HFF-Myc (cell line): ENCODE measurements at places on chromosomes 2 and 18.

DNA sequence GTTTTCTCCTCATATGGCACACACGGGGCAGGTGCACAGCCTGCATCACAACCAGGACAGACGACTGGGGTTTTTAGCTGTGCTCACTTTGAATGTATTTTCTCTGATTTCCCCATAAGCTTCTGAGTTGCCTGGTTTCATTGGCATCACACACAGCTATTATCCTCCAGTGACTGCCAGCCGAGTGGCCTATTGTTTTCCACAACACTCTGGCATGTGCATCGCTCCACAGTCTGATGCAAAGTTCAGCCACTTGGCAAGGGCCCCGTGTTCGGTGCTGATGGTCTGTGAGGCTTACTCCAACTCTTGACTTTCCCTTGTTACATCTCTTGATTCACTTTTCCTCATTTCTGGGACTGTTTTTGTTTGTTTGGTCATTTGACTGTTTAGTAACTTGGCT is 593.1 kb downstream of the CBLN2 start:
- no peak for DNase-seq

DNA sequence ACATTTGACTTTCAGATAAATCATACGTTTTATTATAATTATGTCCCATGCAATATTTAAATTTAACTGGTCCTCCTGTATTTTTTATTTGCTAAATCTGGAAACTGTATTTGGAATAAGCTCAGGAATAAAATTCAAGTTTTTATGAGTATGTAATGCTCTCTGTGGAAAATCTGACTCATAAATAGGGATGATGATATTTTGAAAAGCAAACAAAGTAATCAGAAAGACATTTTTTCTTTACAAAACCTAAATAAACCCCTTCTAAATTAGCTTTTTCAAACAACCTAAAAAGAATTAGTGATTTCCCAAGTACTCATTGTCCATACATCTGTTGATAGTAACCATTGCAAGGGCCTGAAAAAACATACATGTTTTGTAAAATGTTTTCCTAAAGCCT is 41.1 kb downstream of the ASB1 start:
- DNase-seq: no peak

DNA sequence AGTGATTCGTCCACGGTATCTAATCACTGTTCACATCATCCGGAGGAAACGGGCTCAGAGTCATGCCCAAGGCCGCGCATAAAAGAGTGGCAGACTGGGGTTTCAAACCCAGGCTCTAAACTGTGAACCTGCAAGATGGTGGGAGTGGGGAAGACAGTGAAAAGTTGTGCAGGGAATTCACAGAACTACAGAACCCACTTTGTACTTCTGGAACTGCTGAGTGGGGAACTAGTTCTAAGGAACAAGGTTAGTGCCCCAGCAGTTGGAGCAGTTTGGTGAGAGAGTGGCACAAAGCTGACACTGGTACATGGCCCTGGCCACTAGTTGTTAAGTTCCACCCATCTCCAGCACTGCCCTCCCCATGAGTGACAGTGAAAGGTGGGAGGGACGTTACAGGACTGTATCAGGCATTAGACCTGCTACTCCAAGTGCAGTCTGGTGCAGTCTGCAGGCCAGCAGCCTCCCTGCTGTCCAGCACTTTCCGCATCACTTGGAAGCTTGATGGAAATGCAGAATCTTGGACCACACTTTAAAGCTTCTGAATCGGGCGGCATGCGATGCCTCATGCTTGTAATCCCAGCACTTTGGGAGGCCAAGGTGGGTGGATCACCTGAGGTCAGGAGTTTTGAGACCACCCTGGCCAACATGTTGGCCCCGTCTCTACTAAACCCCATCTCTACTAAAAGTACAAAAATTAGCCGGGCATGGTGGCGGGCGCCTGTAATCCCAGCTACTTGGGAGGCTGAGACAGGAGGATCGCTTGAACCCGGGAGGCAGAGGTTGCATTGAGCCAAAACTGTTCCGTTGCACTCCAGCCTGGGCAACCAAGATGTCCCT is 47.3 kb downstream of the C2orf42 start:
- no peak for DNase-seq

- DNase-seq: no peak
Observed at GRCh38 chr2:15667809-15668556, 76.3 kb downstream of the DDX1 start.

GRCh38 chr18:53862921-53863320 is 361.5 kb downstream of the MBD2 start:
- no peak for DNase-seq

- no peak for DNase-seq
Observed at GRCh38 chr18:9746958-9747357, 38.9 kb downstream of the RAB31 start.

GRCh38 chr2:40955042-40955441 is 503.2 kb upstream of the SLC8A1 start:
- DNase-seq: no peak

GRCh38 chr2:235445116-235445515 is 48.7 kb upstream of the AGAP1 start:
- no peak for DNase-seq

GRCh38 chr2:162821176-162821575 is 17.4 kb downstream of the KCNH7 start:
- no peak for DNase-seq

GRCh38 chr2:9003616-9004337 is at the start of gene MBOAT2:
TSS of gene MBOAT2 (minus strand) at chr2:9003684. CDS start at chr2:9003614, 70 bp downstream.
- DNase-seq: no peak

DNA sequence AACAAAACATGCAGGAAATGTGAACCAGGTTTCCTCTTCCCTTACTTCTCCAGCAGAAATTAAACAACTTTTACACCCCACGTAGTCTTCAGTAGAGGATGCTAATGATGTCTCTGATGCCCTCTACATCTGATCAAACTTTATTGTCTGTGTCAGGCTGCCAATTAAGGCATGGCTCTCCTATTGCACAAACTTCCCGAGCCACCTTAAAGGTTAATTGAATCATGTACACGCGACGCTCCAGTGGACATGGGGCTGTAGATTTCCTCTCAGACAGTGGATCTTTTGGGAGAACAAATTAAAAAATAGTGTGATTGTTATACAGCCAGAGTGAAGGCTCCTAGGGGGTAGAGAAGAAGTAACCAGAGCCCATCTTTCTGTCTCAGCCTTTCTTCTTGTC is 301.6 kb downstream of the SMAD2 start:
- no peak for DNase-seq

GRCh38 chr18:22547807-22548561 is 130.3 kb upstream of the CTAGE1 start:
- peak; percentile 89 for DNase-seq

- no peak for DNase-seq
Observed at GRCh38 chr2:100073110-100073509, 69.3 kb downstream of the AFF3 start.

- no peak for DNase-seq
Observed at GRCh38 chr2:202510911-202511310, 123.9 kb upstream of the FAM117B start.

GRCh38 chr2:118089139-118089800 is 999 bp downstream of the INSIG2 start:
- DNase-seq: no peak

DNA sequence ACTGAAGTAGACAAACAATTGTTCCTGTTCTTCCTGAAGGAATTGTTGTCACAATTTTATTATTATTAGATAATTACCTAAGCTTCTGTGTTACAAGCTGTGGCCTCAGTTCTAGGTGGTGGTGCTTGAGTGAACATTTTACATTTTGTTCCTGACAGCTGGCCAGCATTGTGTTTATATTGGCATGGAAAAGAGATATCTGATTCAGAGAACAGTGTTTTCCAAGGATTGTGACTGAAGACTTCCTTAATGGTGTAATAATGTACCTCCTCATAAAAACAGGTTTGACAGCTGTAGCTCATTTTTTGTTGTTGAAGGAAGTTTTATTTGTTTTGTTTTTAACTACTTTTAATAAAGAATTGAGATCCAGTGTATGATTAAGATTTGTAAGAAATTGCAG is 95.2 kb downstream of the EPB41L5 start:
- no peak for DNase-seq

GRCh38 chr2:188146888-188147287 is 144.8 kb upstream of the GULP1 start:
- no peak for DNase-seq

- DNase-seq: no peak
Observed at GRCh38 chr2:57943315-57943714, 103.3 kb upstream of the VRK2 start.

DNA sequence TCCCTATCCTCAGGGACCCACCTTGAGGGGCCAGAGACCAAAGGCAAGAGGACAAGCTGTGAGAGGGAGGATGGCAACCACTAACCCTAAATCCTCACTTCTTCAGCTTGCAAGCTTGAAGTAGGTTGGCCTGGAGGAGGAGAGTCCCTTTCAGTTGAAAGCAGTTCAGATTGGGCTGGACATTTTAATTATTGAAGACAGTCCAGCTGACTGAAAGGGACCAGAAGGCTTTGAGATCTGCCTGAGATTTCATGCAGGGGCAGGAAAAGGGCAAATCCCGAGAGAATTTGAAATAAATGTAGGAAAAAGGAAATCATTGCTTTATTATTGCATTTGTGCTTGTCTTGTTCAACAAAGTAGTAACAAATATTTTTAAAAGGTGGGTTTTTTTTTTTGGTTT is 118.9 kb upstream of the STON1 start:
- no peak for DNase-seq

DNA sequence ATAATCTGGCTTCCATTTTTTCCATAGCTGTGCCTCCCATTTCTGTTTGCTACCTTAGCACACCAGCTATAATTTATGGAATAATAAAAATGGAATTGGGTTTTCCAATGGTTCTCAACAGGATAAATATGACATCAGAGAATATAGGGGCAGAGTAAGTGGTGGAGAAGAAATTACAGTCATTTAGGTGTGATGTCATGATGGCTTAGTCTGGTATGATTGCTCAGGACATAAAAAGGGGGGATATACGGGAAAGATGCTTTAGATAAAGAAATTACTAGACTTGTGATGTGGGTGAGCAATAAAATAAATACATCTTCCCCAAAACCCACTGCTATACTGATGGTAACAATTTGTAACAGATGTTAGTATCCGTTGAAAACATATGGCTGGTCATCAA is 21.6 kb upstream of the KIF5C start:
- peak; percentile 3 for DNase-seq

DNA sequence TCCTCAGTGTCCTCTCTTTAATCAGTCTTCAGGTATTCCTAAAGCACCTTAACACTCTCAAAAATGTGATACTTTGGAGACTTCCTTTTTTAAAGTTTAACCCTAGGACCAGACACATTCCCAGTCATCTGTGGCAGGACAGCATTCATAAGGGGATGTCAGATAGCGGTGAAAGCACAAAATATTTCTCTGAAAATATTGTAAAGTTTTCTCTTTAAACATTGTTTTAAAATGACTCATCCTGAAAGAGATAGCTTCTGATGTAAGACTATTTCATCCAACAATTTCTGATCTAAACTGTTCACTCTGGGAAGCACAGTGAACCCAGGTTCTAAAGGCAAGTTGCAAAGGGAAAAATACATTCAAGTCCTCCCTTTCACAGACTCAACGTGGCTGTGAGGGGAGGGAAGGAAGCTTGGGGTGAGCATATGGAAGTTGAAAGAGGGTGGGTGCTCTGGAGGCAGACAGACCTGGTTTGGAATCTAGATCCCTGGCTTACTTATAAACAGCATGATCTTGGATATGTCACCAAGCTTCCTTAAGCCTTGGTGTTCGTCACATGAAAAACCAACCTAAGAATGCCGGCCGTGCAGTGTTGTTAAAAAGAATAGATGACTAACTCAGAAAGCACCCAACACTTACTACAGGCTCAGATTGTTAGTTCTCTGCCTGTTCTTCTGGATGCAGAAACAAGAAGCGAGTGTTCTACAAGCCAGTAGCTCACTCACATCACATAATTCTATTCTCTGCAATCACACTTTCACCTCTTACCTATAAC is 12.1 kb downstream of the GALNT14 start:
- no peak for DNase-seq

- no peak for DNase-seq
Observed at GRCh38 chr2:195632856-195633572, 24.0 kb upstream of the SLC39A10 start.

- no peak for DNase-seq
Observed at GRCh38 chr2:185417111-185417510, 321.5 kb upstream of the FSIP2 start.

- DNase-seq: no peak
Observed at GRCh38 chr2:182586426-182586825, 129.6 kb upstream of the DNAJC10 start.

GRCh38 chr2:48471048-48471474 is 58.9 kb upstream of the STON1 start:
- DNase-seq: peak; percentile 57

DNA sequence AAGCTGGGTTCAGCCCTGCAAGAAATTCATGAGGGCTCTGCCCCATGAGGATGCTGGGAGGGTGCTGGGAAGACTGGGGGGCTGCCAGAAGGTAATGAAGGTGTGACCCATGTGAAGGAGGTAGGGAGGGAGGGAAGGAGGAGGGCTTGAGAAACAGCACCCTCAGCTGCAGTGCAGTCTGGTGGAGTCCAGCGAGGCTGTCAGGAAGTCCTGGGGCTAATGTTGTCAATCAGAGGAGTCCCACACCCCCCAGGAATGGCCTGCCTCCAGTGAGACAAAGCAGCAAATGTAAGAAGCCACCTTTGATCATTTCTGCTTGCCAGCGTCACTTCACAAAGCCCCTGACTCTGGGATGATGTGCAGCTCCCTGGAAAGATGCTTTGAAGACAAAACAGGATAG is 248.4 kb downstream of the SH3BP4 start:
- no peak for DNase-seq

- DNase-seq: no peak
Observed at GRCh38 chr2:120984046-120984445, 248.4 kb downstream of the GLI2 start.

DNA sequence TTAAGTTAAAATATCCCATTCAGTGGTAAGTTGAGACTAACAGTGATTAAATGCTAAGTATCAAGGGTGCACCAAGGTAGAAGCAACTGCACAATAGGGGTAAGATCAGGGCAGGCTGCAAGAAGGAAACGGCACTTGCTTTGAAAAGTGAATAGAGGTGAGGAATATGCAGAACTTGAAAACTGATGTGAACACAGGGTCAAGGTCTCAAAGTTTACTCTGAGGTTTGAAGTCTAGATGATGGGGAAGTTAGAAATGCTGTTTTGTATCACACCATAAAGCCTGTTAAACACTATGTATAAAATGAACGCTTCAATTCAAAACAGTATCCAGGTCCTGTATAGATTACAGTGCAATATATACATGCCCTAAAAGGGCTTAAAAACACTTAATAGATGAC is 50.8 kb downstream of the GRB14 start:
- DNase-seq: no peak

GRCh38 chr2:29238497-29238896 is 123.3 kb downstream of the CLIP4 start:
- no peak for DNase-seq

DNA sequence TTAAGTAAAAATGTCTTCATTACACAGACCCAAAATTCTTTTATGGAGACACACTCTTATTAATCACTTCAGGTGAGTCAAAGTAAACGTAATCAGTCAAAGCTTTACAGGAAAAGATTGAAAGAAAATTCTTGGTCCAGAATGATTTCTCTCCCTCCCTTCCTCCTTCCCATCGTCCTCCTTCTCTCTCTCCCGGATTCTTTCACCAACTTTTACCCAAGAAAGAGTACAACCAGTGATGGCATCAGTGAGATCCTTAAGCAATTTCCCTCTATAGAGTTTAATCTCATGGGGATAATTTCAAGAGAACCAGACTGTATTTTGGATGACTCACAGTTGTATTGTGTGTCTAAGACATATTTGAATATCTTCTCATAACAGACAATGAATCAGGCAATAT is 258.1 kb downstream of the ALK start:
- no peak for DNase-seq
